ENCODE measurements at places on chromosomes 7 and 10. TPM values are rescaled to one million over a fixed set of nuclear protein-coding genes. Genes with fewer than 3 reads are reported as not detected.

- H3K4me1 ChIP-seq, result no peaks in the 10 kb centered on the region
- no peak overlapping the region for H3K27ac ChIP-seq
- no peak for DNase-seq
- no peaks in the 10 kb centered on the region for H3K36me3 ChIP-seq
- H3K27me3 ChIP-seq, result no peaks in the 10 kb centered on the region
These were observed 1.7 kb downstream of the LIPM start for GRCh38 chr10:88804083-88804812.

GRCh38 chr10:98533746-98534445, 87.2 kb upstream of the HPS1 start:
- no peak for DNase-seq
- no peak overlapping the region for H3K4me3 ChIP-seq
- no peaks in the 10 kb centered on the region for H3K27me3 ChIP-seq
- H3K27ac ChIP-seq, result no peak overlapping the region

DNA sequence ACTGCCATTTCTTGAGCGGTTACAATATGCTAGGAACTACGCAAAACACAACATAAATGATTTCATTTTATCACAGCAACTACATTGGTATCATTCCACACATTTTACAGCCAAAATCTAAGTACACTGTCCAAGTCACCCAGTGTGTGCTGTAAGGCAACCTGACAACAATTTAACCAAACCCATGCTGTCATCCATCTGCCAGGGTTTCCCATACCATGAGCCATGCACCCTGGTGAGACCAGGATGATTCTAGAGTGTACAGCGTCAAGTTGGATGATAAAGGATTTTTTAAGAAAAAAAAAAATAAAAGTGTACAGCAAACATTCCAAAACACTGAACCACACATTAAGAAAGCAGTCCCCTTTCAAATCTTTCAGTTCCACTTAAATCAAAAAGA, 52.9 kb downstream of the PIK3AP1 start:
- no peak for DNase-seq
- peaks cover 5% of the 10 kb centered on the region for H3K4me1 ChIP-seq
- H3K36me3 ChIP-seq, result no peaks in the 10 kb centered on the region
- no peak overlapping the region for H3K4me3 ChIP-seq
- no peaks in the 10 kb centered on the region for H3K27me3 ChIP-seq

GRCh38 chr7:32511791-32512190, 16.5 kb downstream of the AVL9 start:
- no peak for DNase-seq
- no peak overlapping the region for H3K27ac ChIP-seq
- H3K27me3 ChIP-seq, result no peaks in the 10 kb centered on the region
- no peak overlapping the region for H3K4me3 ChIP-seq
- peaks cover 5% of the 10 kb centered on the region for H3K4me1 ChIP-seq
- H3K36me3 ChIP-seq, result no peaks in the 10 kb centered on the region

PRSS37 gene
- total RNA-seq, result not detected
